ENCODE measurements at places on chromosomes 6 and 20.

DNA sequence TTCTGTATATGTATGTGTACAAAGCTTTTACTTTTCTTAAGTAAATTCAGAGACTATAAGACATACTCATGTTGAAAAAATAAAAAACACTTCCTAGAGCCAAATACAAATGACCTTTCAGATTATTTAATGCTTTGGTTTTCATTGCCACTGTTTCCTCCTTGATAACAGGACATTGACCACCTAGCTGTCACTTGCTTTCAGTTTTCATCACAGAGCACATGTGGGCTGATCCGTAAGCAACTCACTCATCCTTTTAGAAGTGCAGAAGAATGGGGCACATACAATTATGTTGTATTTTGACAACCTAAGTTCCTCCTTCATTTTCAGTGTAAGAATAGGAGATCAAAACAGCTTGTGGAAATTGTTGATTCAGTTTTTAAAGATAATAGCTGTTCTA lies 6.2 kb downstream of the ZBTB2 start:
- DNase-seq, result no peak

- DNase-seq, result no peak
These were observed 183.6 kb downstream of the EPHA7 start for GRCh38 chr6:93235775-93236174.

DNA sequence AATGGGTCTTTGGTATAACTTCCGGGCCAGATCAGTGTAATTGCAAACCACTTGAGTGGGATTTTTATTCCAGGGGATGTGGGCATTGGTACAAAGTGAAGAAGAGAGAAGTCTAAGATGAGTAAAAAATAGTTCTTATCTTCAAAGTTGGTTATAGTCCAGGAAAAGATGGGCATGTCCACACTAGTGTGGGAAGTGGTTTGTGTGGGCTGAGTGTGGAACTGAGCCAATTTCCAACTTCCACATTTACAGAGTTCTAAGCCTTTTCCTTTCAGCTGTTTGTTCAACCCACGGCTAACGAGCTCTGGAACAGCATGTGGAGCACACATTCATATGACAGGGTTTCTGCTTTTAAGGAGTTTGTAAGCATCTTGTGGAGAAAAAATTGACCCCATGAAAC lies 72.3 kb upstream of the IFNGR1 start:
- DNase-seq, result no peak

DNA sequence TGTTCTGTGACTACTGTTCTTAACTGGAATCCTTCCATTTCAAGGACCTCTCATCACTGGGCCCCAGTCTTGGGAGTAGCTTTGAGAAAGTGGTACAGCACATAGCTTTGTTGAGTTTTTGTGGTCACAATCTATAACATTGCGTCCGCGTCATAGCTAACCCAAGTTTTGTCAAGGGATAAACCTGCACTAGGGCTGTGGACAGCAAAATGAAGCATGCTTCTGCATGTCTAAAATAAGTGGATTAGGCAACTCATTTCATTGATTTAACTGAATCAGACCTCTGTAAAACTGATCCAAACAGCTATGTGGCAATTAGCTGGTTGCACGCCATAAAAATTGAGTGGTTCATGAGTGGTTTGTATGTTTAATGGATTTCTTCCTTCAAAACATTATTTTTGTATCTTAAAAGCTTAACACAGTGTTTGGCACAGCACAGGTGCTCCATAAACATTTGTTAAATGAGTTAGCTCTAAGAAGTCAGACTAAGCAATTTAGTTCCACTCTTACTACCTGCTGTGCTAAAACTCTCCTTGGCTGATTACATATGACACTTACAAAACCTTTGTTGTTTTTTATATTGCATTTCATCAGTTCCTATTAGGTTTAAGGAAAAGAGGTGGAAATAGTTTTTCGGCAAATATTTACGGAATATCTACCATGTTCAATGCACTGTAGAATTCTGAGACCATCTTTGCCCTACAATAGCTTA lies 160.3 kb upstream of the ATXN1 start:
- no peak for DNase-seq

- no peak for DNase-seq
These were observed 118.0 kb downstream of the B3GAT2 start for GRCh38 chr6:70838907-70839285.
